ENCODE measurements at places on chromosomes 1 and 21. TPM values are rescaled to one million over a fixed set of nuclear protein-coding genes. Genes with fewer than 3 reads are reported as not detected.

SPSB1 gene
- total RNA-seq: 17.6 TPM

RAP1GAP gene
- total RNA-seq: 6.2 TPM

HSD11B1 gene
- 4.1 TPM for total RNA-seq

RGS4 gene
- 3.2 TPM for total RNA-seq

LCE2C gene
- total RNA-seq: not detected

RAB25 gene
- not detected for total RNA-seq

KRTAP7-1 gene
- total RNA-seq: not detected
